ENCODE measurements at places on chromosomes 12 and 14. TPM values are rescaled to one million over a fixed set of nuclear protein-coding genes. Genes with fewer than 3 reads are reported as not detected.

The OTX2 gene
- total RNA-seq = not detected

The CCDC177 gene
- not detected for total RNA-seq

The TEDC1 gene
- total RNA-seq = 2.2 TPM

The CISTR gene
- total RNA-seq = not detected

DNA sequence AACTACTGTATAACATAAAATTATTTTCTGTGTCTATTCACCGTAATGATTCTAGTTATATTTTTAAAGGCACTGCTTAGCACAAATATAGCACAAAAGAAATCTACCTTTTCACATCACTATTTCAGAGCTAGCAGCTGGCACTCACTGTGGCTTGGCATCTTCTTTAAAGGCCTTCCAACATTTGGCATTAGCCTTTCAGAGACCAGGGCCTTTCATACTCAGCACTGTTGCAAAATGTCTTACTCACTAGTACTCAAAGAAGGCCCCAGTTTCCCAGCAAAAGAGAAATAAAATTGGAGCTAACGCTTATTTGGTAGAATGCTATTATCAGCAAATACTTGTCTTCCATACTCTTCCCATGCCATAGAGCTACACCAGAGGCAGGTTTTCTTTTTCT lies 238.4 kb downstream of the MED13L start:
- no peaks in the 10 kb centered on the region for H3K36me3 ChIP-seq
- H3K4me3 ChIP-seq = no peak overlapping the region
- no peak overlapping the region for H3K27ac ChIP-seq

DNA sequence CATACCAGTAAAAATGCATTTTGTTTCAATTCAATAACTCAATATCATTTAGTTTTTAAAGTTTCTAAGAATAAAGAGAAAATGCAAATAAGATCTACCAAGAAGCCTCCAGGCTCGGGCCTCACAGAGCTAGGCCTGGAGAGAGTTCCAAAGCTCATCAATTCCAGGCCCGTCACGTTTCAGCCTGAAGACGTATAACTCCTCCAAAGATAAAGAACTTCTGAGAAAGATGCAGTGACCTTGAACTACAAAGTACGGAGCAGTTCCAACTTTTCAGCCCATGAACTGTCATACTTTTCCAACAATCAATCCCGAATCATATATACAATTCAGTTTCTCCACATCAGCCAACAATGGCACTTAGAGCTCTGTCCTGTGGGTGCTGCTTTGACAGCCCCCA lies 17.8 kb downstream of the CORO1C start:
- H3K36me3 ChIP-seq = peaks cover 7% of the 10 kb centered on the region
- no peak overlapping the region for H3K4me3 ChIP-seq
- DNase-seq = no peak
- H3K4me1 ChIP-seq = no peaks in the 10 kb centered on the region

DNA sequence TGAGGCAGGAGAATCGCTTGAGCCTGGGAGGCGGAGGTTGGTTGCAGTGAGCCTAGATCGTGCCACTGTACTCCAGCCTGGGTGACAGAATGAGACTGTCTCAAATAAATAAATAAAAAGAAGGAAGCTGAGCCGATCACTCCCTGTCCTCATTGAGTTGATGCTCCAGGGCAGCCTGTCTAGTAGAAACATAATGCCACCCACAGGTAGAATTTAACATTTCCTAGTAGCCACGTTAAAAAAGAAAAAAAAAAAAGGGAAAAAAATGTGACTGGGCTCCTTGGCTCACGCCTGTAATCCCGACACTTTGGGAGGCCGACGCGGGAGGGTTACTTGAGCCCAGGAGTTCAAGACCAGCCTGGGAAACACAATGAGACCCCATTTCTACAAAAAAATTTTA lies 135.7 kb downstream of the SCARB1 start:
- H3K36me3 ChIP-seq = no peaks in the 10 kb centered on the region
- peaks cover 30% of the 10 kb centered on the region for H3K4me1 ChIP-seq
- H3K27ac ChIP-seq = peak overlapping the region; percentile 67
- DNase-seq = no peak
- H3K27me3 ChIP-seq = no peaks in the 10 kb centered on the region

DNA sequence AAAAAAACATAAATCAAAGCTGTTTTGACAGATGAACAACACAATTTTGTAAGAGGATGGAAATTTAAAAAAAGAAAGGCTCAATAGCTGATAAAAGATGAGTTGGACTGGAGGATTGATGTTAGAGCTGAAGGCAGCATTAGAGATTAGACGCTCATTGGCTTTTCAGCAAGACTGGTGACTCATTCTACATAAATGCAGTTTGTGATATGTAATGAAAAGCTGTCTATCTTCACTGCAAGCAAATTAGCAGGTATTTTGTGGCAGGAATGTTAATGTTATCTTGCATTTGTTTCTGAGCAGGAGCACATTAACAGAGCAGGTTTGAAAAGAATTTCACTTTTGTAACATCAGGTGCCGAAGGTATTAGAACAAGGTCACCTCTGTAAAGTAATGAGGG lies 442.7 kb upstream of the NOVA1 start:
- H3K27ac ChIP-seq = no peak overlapping the region
- H3K36me3 ChIP-seq = no peaks in the 10 kb centered on the region
- no peak for DNase-seq
- no peak overlapping the region for H3K4me3 ChIP-seq
- no peaks in the 10 kb centered on the region for H3K27me3 ChIP-seq
